Posterior cingulate gyrus (tissue), 11 donors: ENCODE measurements at places on chromosomes 4 and X.

DNA sequence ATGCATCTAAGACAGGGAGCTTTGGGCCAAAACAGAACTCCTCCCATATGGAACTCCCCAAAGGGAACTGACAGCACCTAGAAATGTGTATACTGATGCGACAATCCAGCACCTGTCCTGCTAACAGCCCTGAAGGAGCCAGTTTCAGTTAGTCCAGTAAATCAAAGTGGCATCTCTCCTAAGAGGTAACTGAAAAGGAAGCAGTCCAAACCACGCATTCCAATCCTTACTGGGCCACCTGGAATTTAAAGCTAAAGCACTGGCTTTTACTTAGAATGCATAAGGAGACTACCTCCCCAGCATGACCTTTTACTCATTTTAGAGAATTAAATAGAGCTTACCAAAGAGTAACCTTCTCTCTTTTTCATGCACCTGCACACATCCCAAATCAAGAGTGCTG, 586.8 kb upstream of the PITX2 start:
- no peak for DNase-seq

- DNase-seq = no peak
Measured at GRCh38 chr4:163611784-163612445, 117.4 kb downstream of the TMA16 start.

DNA sequence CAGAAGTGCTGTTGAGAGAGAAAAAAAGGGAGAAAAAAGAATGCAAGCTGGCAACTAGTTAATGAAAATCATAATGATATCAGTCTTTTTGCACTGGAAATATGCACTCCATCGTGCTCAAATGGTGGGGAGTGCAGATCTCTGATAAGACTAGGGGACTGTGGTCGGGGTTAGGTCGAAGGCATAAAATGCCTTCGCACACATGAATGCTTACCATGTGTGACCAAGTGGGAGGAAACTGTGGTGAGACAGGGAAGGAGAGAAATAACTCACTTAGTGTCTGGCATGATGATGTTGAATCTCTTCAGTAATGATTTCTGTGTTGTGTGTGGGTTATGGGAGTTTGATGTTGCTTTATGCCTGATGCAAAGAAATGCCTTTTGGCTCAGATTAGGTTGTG, 358.9 kb downstream of the FBXO8 start:
- DNase-seq = no peak

GRCh38 chr4:72073816-72074215, 42.0 kb downstream of the NPFFR2 start:
- DNase-seq = no peak

- DNase-seq = no peak
Measured at GRCh38 chrX:17465201-17465600, 90.2 kb downstream of the NHS start.
